ENCODE measurements at places on chromosomes 13 and 19.

- no peak for DNase-seq
These were observed 29.6 kb downstream of the PAK4 start for GRCh38 chr19:39155114-39155700.

DNA sequence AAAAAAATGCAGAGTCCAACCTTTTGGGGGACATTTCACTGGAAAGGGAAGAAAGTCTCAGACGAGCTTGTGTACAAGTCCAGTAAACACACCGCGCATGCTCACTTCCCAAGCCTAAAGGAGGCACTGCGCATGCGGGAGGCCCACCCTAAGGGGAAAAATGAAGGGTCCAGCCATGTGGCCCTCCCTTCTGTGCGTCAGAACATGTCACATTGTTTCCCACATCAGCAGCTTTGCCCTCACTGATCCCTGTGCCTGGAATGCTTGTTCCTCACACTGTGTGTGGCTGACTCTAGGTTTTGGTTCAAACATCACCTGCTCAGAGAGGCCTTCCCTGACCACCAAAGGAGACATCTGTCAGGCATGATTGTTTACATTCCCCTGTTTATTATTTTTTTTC lies 4.4 kb downstream of the ELSPBP1 start:
- no peak for DNase-seq

GRCh38 chr13:99991828-99992775 lies 10.5 kb downstream of the ZIC2 start:
- peak; percentile 40 for DNase-seq

DNA sequence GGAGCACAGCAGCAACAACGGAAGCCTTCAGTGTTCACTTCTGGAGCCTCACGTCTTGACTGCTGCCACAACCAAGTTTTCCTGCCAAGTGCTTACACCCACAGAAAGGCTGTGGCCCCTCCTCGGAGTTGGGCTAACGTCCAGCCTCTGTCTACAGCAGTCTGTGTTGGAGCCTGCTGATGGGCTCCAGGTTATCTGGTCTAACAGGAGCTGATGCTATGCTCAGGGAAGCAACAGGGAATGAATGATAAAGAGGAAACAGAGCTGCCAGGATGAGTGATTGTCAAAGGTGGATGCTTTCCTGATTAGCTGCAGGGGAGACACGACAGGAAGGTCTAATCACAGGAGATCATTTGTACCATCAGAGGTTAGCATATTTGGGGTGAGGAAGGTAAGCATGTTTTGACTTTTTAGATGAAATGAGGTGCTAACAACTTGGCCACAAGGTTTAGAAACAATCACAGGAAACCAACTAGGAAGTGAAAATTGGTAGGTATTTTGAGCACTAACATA lies 53.8 kb upstream of the RCBTB2 start:
- no peak for DNase-seq

DNA sequence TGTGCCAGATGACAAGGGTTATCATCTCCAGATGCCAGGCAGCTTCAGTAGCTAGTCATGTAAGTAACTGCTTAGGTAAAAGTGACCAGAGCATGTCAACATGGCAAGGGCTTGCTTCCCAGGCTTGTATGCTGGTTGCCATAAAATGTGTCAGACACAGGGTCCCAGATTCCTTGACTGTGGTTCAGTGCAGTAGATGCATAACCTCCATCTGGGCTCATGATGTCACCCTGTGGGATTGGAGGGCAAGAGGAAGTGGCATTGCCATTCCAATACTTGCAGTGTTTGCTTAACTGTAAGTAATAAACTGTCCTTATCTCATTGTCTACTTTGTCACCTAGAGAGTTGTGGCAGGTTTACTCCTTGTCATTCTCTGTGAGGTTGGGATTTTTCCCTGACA lies 226.8 kb downstream of the PCDH17 start:
- DNase-seq = no peak

DNA sequence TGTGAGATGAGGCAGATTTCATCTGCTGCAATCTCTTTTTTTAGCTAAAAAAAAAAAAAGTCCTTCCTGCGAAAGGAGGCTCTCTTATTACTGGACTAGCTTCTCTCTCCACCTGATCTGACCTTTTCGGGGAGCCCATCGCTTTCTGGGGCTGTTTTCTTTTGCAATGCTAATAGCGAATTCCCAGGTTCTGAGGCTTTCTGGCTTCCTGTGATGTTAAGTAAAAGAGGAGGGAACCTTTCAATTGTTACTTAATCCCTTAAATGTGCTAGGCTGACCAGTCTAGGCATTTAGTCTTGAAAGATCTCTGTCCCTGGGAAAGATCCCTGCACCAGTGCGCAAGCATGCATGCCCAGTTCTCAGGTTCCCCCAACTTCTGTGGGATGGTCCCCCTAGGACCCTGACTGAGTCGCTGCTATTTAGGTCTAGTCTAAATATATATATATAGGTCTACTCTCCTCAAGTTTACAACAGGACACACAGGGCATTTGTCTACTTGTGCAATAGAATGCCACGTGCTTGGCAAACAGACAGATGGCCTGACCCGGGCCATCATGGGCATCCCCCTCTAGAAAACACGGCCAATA lies 224.7 kb downstream of the ZNF536 start:
- peak; percentile 25 for DNase-seq

DNA sequence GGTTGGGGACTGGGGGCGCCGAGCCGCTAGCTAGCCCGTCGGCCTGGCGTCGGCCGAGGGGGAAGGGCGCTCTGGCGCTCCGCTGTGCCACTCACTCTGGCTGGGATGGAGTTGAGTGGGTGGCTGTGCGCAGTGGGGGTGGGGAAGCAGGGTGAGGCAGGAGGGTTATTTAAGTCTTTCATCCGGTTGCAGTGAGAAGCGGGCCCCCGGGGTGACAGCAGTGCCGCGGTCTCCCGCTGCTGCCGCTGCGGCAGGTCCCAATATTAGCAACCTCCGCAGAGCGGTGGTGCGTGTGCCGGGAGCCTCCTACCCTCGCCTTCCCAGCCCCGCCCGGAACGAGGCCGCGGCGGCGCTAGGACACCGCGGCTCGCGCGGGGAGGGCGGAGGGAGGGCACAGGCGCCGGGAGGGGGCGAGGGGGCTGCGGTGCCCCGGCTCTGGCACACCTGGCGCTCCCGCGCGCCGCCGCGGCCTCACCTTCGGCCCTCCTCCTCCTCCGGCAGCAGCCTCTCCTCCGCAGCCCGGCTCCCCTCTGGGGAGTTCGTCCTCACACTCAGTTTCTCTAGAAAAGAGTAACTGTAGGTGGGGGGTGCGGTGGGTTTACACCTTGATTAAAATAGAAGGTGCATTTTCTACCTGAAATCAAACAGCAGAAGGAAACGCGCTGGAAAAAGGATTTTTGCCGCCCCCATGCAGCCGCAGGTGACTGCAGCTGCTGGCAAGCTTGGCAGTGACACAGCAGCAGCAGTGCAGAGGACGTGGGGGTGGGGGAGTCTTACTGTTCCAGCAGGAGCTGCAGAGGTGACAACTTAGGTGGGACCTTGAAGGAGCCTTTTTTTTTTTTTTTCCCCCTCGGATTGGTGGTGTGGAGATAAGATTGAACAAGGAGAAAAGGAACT lies 4.5 kb downstream of the FGF9 start:
- DNase-seq = peak; percentile 50

DNA sequence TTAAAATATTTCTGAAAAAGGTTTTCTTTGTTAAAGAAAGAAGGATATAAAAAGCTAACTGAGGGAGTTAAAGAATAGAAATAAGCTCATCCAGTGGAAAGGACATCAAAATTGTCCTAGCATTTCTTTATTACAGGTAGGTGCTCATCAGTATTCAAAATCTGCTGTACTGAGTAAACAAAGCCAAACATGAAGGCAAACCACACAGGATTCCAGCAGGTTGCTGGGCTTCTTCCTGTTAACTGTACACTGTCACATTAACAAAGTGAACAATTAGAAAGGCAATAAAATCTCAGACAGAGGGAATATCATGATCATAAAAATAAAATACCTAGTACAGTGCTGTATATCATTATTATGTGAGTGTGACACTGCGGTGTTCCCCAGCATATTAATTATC lies 1541.0 kb downstream of the SLITRK5 start:
- no peak for DNase-seq

GRCh38 chr19:40778706-40779284 lies 748 bp downstream of the RAB4B start:
- DNase-seq = no peak

DNA sequence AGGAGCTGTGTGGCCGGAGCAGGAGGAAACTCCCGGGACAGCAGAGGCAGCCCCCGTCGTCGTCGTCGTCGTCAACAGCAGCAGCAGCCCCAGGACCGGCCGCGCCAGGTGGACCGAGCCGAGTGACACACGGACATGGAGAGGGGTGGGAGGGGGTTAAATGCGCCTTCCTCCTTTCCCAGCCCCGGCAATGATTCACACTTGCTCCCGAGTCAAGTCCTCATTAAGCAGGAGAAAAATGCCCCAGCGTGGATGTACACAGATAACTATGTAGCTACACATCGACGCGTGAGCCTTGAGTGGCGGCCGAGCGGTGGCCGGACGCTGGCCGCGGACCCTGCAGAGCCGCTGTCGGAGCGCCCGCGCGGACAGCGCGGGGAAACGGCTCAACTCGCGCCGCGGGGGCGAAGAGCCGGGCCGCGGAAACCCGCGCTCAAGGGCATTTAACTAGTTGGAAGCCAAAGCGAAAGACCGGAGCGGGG lies 645 bp downstream of the UBL3 start:
- peak; percentile 85 for DNase-seq

DNA sequence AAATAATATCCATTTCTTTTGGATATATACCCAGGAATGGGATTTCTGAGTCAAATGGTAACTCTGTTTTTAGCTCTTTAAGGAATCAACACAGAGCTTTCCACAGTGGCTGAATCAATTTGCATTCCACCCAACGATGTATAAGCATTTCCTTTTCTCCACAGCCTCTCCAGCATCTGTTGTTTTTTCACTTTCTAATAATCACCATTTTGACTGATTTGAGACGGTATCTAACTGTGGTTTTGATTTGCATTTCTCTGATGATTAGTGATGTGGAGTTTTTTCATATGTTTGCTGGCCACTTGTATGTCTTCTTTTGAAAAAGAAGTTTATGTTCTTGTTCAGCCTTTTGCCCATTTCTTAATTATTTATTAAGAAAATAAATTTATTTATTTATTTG lies 352.2 kb upstream of the OBI1 start:
- DNase-seq = no peak

DNA sequence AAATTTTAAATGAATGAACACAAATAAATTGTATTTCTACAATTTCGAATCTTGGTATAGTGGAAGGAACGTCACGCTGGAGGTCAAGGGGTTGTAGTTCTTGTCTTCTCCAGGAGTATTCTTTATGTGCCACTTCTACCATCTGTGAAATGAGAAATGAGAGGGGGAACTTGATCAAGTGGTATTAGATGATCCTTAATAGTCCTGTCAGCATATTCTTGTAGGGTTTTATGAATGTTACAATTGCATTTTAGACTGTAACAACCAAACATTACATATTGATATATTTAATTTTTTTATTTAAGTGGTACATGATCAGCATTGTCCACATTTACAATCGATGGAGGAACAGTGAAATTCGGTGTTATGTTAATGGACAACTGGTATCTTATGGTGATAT lies 113.6 kb downstream of the NBEA start:
- DNase-seq = no peak

DNA sequence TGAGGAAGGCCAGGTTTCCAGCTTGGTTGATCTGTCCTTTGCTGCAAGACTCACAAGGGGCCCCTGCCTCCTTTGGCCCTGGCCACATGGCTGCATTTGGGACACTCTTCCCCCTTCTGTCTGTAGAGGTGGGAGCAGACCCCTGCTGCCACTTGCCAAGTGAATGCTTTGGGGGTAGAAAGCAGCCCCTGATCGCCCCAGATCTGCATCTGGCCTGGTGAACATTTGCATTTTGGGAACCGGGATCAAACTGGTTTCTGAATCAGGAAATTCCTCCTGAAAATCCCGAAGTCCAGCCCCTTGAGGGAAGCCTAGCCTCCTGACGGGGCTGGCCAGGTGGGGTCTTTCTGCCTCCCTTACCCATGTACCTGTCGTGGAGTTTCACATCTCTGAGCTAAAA lies 14.9 kb downstream of the DPF1 start:
- DNase-seq = no peak

DNA sequence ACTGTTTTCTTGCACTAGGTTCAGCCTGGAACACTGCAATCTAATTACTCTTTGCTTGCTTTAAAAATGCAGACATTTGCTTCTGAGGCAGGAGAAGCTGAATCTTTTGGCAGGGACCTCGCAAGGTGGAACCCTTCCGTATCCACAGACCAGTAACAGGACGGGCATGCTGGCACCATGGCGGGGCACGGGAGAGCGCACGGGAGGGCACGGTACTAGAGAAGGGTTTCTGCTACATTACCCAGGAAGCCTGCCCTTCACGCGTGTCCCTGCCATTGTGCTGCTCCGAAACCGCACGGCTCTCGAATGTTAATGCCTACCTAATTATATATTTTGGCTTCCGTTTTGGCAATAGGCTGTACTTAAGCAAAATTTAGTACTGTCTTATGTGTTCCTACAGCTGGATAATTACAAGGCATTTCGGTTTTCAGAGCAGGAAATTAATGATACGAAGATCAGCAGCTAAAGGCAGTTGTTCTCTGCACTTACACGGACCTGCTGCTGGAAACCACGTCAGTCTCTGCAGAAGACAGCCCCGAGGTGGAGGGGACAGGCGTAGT lies 430.4 kb downstream of the IRS2 start:
- DNase-seq = no peak

- no peak for DNase-seq
These were observed 15.0 kb downstream of the COG6 start for GRCh38 chr13:39670445-39670844.

GRCh38 chr19:49114630-49115363 lies 627 bp downstream of the LIN7B start:
- DNase-seq = peak; percentile 85

GRCh38 chr13:32041429-32041828 lies 9.9 kb downstream of the FRY start:
- no peak for DNase-seq

GRCh38 chr13:109707742-109708617 lies 78.4 kb downstream of the IRS2 start:
- no peak for DNase-seq

DNA sequence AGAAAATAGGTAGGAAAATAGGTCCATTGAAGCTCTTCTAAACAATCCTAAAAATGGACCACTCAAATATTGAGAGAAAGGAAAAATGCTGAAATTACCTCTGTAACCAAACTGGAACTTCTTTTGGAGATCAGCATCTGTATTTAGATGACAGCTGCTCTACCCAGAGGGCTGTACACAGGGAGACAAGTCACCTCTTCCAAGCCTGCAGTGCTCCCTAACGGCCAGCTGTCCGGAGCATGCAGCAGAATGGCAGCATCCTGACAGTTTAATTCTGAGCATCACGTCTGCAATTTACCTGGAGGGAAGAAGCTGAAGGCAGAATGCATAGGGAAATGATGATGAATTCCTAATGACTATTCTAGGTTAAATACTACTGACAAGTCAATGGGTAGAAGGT lies 62.8 kb upstream of the DIAPH3 start:
- no peak for DNase-seq

- peak; percentile 88 for DNase-seq
These were observed 512 bp downstream of the RPS19 start for GRCh38 chr19:41860419-41861115.

DNA sequence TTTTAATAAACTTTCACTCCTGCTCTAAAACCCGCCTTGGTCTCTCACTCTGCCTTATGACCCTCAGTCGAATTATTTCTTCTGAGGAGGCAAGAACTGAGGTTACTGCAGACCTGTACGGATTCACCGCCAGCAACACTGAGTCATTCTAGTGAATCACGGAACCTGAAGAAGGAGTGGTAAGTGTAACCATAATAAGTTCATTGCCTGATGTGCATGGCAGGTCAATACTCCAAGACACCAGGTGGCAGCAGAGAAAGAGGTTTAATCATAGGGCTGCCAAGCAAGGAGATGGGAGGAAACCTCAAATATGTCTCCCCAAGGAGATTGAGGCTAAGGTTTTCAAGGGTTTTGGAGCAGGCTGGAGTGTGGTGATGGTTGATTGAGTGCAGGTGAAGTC lies 204.3 kb upstream of the IPO5 start:
- no peak for DNase-seq

Measured in kidney (tissue), 22 donors.